ENCODE measurements at places on chromosomes 1 and 21.

DNA sequence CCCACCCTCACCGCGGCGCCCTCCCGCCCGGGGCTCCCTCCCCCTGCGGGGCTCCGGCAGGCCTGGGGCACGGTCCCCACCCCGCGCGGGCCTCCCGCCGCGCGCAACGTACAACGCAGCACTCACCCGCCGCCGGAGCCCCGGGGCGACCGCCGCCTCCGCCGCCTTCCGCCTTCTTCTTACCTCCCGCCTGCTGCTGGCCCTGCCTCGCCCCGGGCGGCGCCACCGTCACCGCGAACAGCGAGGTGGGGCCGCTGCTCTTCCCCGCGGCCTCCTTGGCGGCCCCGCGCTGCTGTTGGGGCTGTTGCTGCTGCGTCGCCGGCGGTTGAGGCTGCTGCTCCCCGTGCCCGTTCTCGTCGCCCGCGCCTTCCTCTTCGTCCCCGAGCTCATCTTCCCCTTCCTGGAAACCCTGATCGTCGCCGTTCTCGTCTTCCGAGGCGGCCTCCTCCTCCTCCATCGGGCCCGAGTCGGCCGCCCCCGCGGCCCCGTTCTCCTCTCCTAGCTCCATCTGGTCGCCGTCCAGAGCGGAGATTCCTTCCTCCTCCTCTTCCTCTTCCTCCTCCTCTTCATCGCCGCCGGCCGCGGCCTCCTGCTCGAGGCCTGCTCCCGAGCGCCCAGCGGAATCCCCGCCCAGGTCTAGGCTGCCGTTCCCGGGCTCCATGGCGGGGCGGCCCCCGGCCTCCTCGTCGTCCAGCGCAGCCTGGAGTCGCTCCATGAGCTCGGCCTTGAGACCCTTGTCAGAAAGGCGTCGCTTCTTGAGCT, 671 bp downstream of the HNRNPU start:
- peak; percentile 58 for DNase-seq

DNA sequence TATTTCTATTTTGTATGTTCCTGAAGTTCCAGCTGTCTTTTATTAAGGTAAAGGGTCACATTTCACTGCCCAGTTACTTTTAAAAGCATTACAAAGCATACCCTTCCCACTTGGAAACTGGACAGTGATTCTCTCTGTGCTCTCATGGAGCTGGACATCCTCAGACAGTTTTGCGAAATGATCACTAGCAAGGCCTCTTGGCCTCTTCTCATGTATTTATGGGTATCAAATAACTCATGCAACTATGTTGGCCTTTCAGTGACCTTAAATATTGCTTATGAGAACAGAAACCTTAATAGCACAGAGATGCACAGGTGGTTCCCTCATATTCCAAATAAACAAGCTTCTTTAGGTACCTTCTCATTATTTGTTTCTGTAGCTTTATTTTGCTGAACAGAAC, 7.9 kb upstream of the AMPD1 start:
- no peak for DNase-seq

- no peak for DNase-seq
These were observed 48.3 kb downstream of the CLIC4 start for GRCh38 chr1:24793447-24794129.

DNA sequence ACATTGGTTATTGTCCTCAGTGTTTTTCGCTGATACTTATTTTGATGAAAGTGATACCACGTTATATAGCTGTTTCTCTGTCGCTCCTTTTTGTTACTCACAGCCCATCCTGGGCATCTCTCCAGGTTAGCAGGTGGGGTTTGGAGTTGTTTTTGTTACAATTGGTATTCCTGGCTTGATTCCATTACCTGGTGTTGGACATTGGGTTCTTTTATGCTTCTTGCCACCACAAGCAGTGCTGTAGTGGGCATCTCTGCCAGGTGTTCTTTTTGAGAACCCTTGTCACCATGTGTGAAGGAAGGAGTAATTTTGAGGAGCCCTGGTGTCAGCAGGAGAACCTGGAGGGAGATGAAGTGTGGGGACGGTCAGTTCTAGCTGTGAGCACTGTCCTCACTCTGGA, 47.5 kb upstream of the PWP2 start:
- DNase-seq, result no peak

DNA sequence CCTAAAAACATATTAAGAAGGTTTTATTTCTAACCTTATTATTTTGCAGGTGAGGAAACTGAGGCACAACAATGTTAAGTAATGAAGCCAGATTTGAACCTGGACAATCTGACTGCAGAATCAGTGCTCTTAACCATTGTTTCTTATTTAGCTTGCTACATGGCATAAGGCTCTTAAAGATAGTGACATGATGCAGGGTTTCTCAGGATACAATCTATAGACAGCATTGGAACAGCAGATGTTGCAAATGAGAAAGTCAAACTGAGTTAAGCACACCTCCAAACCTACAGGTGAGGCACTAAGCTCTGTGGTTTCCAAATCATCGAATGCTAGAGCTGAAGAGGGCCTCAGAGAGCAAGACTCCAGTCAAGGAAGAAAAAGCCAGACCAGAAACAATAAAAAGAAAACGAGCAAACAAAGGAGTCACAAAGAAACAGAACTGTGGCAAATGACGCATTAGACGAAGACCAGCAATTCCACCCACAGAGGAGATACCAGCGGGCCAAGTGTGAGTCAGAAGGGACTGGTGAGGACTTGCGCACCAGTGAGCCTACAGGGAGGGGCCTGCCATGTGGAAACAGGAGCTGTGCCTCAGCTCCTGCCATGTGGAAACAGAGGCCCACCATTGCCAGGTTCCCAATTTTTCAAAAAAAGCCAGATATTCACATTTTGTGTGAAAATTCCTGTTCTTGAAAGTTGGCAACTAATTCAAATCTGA, 14.4 kb downstream of the CD58 start:
- DNase-seq, result peak; percentile 73

GRCh38 chr1:225945564-225945963, 4.5 kb upstream of the LEFTY2 start:
- no peak for DNase-seq

DNA sequence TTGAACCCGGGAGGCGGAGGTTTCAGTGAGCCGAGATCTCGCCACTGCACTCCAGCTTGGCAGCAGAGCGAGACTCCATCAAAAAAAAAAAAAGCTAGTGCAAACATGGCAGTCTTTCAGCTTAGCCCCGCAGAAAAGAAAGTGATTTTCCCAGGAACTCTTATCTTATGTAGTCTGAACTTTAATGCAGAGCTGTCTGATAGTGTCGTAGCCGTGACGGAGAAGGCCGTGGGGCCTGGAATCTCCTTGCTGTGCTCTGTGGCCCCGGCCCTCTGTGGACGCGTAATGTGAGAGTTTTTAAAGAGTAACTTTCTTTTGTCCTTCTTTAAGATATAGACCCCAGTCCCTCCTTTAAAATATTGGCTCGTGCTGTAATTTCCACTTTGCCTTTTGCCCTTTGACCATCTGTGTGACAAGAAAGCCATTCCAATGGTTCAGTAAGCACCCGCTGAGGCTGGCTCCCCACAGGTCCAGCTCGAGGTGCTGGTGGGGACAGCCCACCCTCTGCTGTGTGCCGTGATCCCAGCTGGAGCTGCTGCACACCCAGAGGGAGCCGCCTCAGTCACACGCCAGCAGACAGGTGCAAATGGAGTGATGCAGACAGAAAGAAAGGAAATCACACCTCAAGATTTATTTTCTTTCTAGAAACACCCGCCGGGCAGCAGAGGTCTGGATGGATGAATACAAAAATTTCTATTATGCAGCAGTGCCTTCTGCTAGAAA, 164.0 kb downstream of the PGBD5 start:
- no peak for DNase-seq

- no peak for DNase-seq
These were observed 337.8 kb downstream of the HLX start for GRCh38 chr1:221217029-221217428.

GRCh38 chr1:66437136-66437401, 96.9 kb upstream of the SGIP1 start:
- DNase-seq, result no peak

GRCh38 chr1:36212782-36213181, 11.5 kb upstream of the THRAP3 start:
- DNase-seq, result no peak

- no peak for DNase-seq
These were observed 147.9 kb upstream of the JUN start for GRCh38 chr1:58931756-58932155.

DNA sequence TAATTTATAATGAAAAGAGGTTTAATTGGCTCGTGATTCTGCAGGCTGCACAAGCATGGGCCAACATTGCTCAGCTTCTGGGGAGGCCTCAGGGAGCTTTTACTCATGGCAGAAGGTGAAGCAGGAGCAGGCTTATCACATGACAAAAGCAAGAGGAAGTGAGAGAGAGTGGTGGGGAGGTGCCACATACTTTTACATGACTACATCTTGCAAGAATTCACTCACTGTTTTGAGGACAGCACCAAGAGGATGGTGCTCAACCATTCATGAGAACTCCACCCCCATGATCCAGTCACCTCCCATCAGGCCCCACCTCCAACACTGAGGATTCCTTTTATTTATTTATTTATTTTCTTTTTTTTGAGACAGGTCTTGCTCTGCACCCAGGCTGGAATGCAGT, 5.5 kb upstream of the PLEKHM2 start:
- DNase-seq, result no peak

- no peak for DNase-seq
These were observed 265 bp downstream of the NRDC start for GRCh38 chr1:51878308-51878615.

- no peak for DNase-seq
These were observed 2.1 kb downstream of the KLHDC7A start for GRCh38 chr1:18482721-18483425.

GRCh38 chr21:29151931-29152330, 21.5 kb downstream of the MAP3K7CL start:
- no peak for DNase-seq

DNA sequence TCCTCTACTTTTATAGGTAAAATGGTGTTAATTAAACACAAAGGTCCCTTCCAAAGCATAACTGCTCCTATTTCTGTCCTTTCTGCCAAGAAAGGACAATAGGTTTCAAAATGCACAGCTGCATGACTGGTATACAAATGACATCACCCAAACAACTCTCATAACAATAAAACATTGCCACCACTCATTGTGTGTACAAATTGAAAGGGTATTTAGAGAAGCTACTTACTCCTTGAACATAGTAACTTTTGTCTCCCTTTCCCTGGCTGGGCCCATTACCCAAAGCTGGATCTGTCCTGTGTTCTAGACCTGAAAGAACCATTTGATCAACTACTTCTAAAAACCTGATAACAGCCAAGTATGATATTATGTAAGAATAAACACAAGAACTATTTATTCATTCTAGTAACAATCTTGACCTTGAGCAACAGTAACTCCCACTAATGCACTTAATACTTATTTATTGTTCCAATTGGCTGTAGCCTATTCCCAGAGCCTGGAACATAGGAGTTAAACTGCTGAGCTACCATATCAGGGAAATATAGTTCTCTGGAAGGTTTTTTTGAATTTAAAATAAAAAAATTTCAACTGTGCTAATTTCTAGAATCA, 38.2 kb downstream of the TTLL7 start:
- DNase-seq, result no peak
